ENCODE measurements at places on chromosomes 3 and 15.
A peak's percentile ranks its signal among the peaks of the same experiment; 100 is the strongest.

DNA sequence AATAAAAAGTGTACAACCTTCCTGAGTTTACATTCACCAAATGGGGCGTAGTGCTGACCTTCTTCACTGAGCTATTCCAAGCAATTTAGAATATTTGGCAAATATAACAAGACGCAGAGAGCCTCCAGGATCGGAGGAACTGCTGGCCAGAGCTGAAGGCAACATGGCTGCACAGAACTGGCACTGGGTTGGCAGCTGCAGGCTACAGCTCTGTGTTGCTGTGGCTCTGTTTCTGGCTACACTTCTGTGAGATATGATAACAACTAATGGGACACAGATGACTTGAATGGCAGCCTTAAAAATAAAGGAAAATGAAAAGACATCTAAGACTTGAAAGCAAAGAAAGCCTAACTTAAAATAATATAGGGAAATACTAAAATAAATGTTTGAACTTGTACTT is 10.8 kb upstream of the SLC6A20 start:
- H3K4me1 ChIP-seq: no peaks in the 10 kb centered on the region
- no peak overlapping the region for H3K4me3 ChIP-seq
- no peak for DNase-seq
- H3K27ac ChIP-seq: no peak overlapping the region

DNA sequence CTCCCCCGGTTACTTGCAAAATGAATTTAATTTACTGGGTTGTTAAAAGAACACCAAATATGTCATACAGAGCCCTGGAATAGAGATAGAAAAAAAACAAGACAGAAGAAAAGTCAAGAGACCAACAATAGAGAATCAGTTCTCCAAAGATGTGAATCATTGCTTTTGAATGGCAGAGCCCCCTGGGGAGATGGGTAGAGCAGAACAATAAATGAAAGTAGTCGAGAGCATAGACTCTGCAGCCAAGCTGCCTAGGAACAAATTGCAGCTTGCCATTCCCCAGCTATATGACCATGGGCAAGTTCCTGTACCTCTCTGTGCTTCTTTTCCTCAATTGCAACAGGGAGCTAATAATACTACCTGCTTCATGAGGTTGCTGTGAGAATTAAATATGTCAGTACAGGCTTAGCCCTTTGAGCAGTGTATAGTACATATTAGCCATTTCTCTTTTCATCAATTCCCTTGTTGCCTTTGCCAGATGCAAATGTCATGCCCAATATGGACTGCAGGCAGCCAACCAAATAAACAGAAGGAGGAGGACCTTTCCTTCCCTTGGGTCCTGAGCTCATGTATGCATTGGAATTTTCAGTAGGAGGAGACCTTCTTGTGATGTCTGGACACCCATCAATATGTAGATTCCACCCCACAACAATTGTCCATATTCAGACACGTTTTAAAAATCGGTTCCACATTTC is 25.0 kb upstream of the BFSP2 start:
- peaks cover 7% of the 10 kb centered on the region for H3K4me1 ChIP-seq
- H3K27me3 ChIP-seq: no peaks in the 10 kb centered on the region
- peak overlapping the region; percentile 62 for H3K27ac ChIP-seq
- DNase-seq: no peak
- no peaks in the 10 kb centered on the region for H3K36me3 ChIP-seq
- no peak overlapping the region for H3K4me3 ChIP-seq

DNA sequence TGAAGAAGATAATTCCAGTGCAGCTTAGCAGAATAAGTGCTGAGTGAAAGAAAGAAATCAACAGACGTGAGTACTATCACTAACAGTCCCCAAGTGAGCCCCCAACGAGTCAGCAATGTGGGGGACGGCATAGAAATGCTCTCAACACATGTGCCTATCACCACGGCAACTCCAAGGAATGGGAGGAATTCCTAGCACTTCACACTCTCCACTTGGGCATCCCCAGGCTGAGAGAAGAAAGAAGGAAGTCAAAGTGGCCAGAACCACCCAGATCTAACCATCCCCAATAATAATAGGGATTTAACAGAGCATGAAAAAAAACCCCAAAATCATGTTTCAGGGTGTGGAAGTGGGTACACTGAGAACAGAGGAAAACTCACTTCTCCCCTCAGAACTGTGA is 29.3 kb upstream of the CPNE4 start:
- no peaks in the 10 kb centered on the region for H3K36me3 ChIP-seq

- no peaks in the 10 kb centered on the region for H3K27me3 ChIP-seq
- no peak overlapping the region for H3K27ac ChIP-seq
- no peaks in the 10 kb centered on the region for H3K36me3 ChIP-seq
- peaks cover 21% of the 10 kb centered on the region for H3K4me1 ChIP-seq
These were observed 158.6 kb upstream of the NR2E3 start for GRCh38 chr15:71651750-71652186.

- H3K4me3 ChIP-seq: no peak overlapping the region
- DNase-seq: no peak
- H3K36me3 ChIP-seq: peaks cover 32% of the 10 kb centered on the region
- no peaks in the 10 kb centered on the region for H3K27me3 ChIP-seq
- no peaks in the 10 kb centered on the region for H3K4me1 ChIP-seq
These were observed 18.3 kb downstream of the TBC1D5 start for GRCh38 chr3:17724122-17724521.

DNA sequence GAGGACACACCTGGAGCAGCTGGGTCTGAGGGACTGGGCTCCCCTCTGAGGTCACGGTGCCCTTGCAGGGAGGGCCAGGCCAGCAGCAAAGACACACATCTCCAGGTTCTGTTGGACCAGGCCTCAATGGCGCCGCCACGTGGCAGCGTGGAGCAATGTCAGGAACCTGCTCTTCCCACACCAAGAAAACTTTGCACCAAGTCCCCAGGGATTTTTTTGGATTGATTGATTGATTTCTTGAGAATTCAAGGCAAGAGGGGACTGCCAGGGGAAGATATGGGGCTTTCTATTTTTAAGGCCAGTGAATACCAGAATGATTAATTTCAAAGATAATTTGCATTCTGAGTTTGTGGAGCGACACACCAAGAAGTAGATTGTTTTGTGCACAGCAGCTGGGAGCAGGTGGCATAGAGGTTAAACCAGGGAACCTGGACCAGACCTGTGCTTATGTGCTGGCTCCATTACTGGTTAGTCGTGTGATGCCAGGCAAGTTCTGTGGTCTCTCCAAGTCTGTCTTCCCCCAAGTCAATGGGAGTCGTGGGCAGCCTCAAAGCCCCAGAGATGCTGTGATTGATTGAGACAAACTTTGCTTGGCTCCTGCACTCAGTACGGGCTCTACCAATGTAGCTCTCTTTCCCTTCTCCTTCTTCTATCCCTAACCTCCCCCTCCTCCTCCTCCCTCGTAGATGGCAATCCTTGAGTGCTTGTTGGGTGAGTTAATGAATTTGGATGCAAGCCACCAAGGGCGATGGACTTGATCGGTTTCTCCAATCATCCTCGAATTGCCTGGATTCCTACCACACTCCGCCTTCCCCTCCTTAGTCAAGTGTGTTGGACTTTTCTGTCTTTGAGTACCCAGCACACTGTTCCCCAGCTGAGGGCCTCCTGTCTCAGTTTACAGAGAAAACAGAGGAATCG is 96.2 kb upstream of the TRPM1 start:
- no peaks in the 10 kb centered on the region for H3K27me3 ChIP-seq
- no peaks in the 10 kb centered on the region for H3K36me3 ChIP-seq
- H3K27ac ChIP-seq: no peak overlapping the region
- no peak overlapping the region for H3K4me3 ChIP-seq
- H3K4me1 ChIP-seq: no peaks in the 10 kb centered on the region

- no peak overlapping the region for H3K27ac ChIP-seq
- H3K36me3 ChIP-seq: no peaks in the 10 kb centered on the region
- no peaks in the 10 kb centered on the region for H3K4me1 ChIP-seq
- no peak for DNase-seq
- H3K4me3 ChIP-seq: no peak overlapping the region
- no peaks in the 10 kb centered on the region for H3K27me3 ChIP-seq
These were observed 190.2 kb upstream of the DPH6 start for GRCh38 chr15:35736150-35736549.

- no peak for DNase-seq
- H3K4me1 ChIP-seq: no peaks in the 10 kb centered on the region
- no peaks in the 10 kb centered on the region for H3K36me3 ChIP-seq
- no peak overlapping the region for H3K27ac ChIP-seq
These were observed 50.3 kb upstream of the ACAN start for GRCh38 chr15:88752951-88753350.

- no peak overlapping the region for H3K4me3 ChIP-seq
- H3K36me3 ChIP-seq: no peaks in the 10 kb centered on the region
- no peaks in the 10 kb centered on the region for H3K27me3 ChIP-seq
- DNase-seq: peak; percentile 65
These were observed 41.1 kb downstream of the LYZL4 start for GRCh38 chr3:42369304-42369703.

DNA sequence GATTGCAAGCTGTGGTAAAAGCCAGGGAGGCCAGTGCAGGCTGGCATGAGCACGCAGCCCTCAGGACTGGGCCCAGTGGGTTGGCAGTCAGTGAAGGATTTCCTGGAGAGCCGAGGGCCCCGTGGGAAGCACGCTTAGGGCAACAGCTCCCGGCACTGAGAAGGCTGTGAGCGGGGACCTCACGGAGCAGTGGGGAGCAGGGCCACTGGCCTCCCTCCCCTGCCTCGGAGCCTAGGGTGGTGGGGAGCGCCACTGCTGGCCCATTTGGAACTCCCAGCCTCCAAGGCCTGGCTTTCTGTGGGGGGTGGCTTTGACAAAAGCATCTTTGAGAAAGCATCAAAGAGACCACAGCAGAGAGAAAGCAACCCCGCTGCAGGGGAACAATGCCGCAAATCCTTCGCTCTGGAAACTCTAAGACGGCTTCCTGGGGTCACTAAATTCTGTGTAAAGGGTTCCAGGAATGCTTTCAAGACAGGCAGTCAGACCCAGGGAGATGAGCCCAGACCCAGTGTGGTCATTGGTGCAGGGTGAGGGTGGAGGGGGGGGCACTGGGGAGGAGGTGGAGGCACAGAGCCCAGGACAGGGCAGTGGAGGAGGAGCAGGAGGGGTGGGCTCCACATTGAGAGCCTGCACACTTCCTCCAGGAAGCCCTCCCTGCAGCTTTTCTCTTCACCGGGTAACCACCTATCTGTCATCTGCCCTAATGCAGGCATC is 9.5 kb upstream of the APBA2 start:
- H3K4me3 ChIP-seq: peak overlapping the region; percentile 14
- H3K4me1 ChIP-seq: peaks cover 13% of the 10 kb centered on the region
- DNase-seq: peak; percentile 85
- H3K36me3 ChIP-seq: no peaks in the 10 kb centered on the region
- H3K27ac ChIP-seq: peak overlapping the region; percentile 73

DNA sequence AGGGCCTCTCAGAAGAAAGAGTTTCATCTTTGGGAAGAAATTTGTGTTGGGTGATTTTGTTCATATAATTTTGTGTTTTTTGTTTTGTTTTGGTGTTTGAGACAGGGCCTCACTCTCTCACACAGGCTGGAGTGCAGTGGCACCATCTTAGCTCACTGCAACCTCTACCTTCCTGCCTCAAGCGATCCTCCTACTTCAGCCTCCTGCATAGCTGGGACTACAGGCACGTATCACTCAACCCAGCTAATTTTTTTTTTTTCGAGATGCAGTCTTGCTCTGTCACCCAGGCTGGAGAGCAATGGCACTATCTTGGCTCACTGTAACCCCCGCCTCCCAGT is 29.0 kb upstream of the PIK3CB start:
- H3K27ac ChIP-seq: no peak overlapping the region
- no peaks in the 10 kb centered on the region for H3K36me3 ChIP-seq
- peak overlapping the region; percentile 67 for H3K4me3 ChIP-seq
- peaks cover 14% of the 10 kb centered on the region for H3K4me1 ChIP-seq
- DNase-seq: no peak
- no peaks in the 10 kb centered on the region for H3K27me3 ChIP-seq

- H3K27ac ChIP-seq: no peak overlapping the region
- no peak for DNase-seq
- H3K36me3 ChIP-seq: no peaks in the 10 kb centered on the region
- no peaks in the 10 kb centered on the region for H3K4me1 ChIP-seq
These were observed 28.4 kb upstream of the SLC2A2 start for GRCh38 chr3:171054921-171055320.

DNA sequence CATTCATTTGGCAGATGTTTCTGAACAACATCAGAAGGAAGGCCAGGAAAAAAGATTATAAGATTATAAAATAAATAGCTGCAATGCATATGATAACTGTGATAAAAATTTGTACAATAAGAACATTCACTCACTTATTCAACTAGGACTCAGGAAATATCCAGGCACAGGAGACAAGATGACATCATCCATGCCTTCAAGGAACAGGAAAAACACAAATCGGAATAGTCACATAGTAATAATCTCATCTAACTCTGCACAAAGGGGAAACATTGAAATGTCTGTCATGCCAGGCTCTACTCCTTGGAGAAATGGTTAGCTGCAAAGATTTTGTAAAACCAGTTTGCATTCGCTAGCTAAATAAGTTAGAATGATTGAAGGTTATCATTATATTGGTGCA is 233.5 kb upstream of the AGTR1 start:
- H3K27ac ChIP-seq: no peak overlapping the region
- DNase-seq: no peak
- no peaks in the 10 kb centered on the region for H3K36me3 ChIP-seq
- H3K4me3 ChIP-seq: no peak overlapping the region
- H3K27me3 ChIP-seq: no peaks in the 10 kb centered on the region
- peaks cover 8% of the 10 kb centered on the region for H3K4me1 ChIP-seq

DNA sequence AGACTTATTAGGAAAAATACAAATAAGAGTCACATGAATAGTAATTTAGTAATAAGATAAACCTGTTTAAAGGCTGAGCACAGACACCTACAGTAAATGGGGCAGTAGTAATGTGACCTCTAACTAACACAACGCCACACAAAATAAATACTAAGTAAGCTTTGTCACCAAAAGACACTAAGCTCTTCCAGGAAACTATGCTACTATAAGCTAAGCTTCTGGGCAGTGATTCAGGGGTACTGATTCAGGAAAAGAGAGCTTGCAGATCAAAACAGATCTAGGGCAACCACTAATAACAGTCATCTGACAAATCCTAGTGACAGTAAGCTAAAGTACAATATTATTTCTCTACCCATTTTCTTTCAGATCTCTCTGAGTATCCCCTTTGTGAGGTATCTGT is 68.8 kb downstream of the PLOD2 start:
- no peak overlapping the region for H3K4me3 ChIP-seq
- no peaks in the 10 kb centered on the region for H3K27me3 ChIP-seq
- peaks cover 4% of the 10 kb centered on the region for H3K36me3 ChIP-seq

- DNase-seq: no peak
- H3K27ac ChIP-seq: peak overlapping the region; percentile 64
- no peaks in the 10 kb centered on the region for H3K27me3 ChIP-seq
- H3K4me1 ChIP-seq: peaks cover 22% of the 10 kb centered on the region
- no peaks in the 10 kb centered on the region for H3K36me3 ChIP-seq
- no peak overlapping the region for H3K4me3 ChIP-seq
These were observed 490.9 kb upstream of the CFAP20DC start for GRCh38 chr3:59540696-59541095.

- H3K4me1 ChIP-seq: no peaks in the 10 kb centered on the region
- H3K36me3 ChIP-seq: no peaks in the 10 kb centered on the region
- no peak overlapping the region for H3K27ac ChIP-seq
- no peaks in the 10 kb centered on the region for H3K27me3 ChIP-seq
These were observed 49.7 kb upstream of the UBE2E2 start for GRCh38 chr3:23153436-23153835.

- DNase-seq: no peak
- peaks cover 3% of the 10 kb centered on the region for H3K4me1 ChIP-seq
- no peak overlapping the region for H3K4me3 ChIP-seq
- H3K27me3 ChIP-seq: no peaks in the 10 kb centered on the region
- no peaks in the 10 kb centered on the region for H3K36me3 ChIP-seq
- no peak overlapping the region for H3K27ac ChIP-seq
These were observed 67.0 kb downstream of the PEAK1 start for GRCh38 chr15:77352887-77353286.

Measured in endodermal cell (in vitro differentiated cells).